Thyroid gland (tissue), 4 donors: ENCODE measurements at places on chromosomes 2 and 18. TPM values are rescaled to one million over a fixed set of nuclear protein-coding genes. Genes with fewer than 3 reads are reported as not detected.

LINC00305 gene
- total RNA-seq: not detected

ZAP70 gene
- 7.6 TPM for total RNA-seq

DNA sequence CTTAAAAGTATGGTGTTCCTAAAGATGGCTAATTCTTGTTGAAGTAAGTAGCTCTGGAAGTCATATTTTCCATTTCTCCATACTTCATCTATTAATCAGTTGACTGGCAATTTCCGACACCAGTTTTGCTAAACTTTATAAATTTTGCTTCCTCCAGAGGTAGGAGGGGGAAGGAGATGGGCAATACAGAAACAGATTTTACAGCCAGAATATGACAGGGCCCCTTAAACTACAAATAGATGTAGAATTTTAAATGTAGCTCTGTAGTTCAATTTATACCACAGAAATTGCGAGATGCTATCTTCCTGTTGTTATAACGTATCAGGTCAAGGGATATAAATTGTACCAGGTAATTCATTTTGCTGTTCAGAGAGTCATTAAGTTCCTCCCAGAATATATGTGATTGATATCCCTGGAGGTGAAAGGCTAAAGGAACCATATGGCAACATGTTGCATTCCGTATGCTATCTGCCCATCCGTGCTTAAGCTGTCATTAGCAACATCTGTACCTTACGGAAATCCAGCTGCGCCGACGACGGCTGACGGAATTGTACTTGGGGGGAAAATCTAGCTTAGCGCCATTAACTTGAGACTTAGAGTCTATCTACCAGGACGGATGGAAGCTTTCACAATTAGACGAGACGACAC is 8.4 kb upstream of the NR4A2 start:
- DNase-seq: no peak

DNA sequence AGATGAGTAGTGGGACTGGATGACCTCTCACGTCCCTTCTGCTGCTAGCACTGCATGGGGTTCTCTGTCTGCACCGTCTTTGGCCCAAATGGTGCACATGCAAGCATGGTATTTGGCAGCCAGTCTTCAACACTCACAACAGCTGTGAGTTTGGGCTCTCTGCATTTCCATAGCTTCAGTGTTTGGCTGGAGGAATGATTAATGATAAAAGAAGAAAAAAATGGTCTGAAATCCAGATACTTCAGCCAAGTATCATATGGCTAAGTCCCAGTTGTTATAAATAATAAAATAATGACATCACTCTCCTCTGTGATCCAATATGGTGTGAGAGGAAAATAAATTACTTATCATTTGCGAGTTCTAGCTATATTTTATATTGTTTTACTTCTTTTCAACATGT is 173.3 kb downstream of the DCDC2C start:
- no peak for DNase-seq

GRCh38 chr2:153488072-153488471 is 9.5 kb upstream of the RPRM start:
- no peak for DNase-seq

DNA sequence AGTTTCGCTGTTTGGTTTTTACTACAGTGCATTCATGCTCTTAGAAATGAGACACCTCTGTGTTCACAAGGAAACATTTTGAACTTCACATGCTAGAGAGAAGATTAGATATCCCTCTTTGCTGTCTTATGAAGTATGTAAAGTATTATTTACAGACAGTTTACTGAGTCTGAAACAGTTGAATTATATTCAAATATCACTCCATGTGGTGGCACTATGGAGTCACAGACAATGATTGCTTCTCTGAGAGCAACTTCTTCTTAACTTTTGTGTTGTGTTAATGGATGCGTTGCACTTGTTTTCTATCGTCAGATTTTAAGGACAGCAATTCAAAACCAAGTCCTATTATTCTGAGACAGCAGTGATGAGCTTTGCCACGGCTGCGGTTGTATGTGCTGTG is 823.6 kb downstream of the GALR1 start:
- DNase-seq: no peak

CRYBA2 gene
- total RNA-seq: not detected

TTR gene
- not detected for total RNA-seq

- DNase-seq: no peak
Observed at GRCh38 chr2:179250848-179251504, 13.7 kb downstream of the SESTD1 start.

- no peak for DNase-seq
Observed at GRCh38 chr2:181991171-181991885, 5.7 kb downstream of the PPP1R1C start.

GRCh38 chr18:50152900-50153299 is 42.0 kb downstream of the MYO5B start:
- DNase-seq: no peak

- no peak for DNase-seq
Observed at GRCh38 chr2:105403783-105404698, 5.2 kb upstream of the FHL2 start.

DNA sequence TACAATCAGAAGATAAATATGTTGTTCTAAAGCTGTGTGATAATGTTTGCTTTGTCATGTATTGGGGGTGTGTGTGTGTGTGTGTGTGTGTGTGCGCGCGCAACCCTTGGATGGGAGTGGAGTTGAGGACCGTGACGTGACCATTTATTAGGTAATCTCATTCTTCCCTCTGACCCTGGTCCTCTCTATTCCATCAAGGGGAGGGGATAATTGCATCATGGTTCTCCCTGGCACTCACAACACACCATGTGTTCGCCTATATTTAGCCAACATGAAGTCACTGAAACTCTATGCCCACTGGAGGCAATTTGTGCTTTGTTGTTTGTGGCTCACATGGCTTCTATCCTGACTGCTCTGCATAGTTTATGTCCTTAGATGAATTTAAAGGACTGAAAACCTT is 79.8 kb upstream of the LRPPRC start:
- no peak for DNase-seq

HOXD1 gene
- 0.40 TPM for total RNA-seq

DNA sequence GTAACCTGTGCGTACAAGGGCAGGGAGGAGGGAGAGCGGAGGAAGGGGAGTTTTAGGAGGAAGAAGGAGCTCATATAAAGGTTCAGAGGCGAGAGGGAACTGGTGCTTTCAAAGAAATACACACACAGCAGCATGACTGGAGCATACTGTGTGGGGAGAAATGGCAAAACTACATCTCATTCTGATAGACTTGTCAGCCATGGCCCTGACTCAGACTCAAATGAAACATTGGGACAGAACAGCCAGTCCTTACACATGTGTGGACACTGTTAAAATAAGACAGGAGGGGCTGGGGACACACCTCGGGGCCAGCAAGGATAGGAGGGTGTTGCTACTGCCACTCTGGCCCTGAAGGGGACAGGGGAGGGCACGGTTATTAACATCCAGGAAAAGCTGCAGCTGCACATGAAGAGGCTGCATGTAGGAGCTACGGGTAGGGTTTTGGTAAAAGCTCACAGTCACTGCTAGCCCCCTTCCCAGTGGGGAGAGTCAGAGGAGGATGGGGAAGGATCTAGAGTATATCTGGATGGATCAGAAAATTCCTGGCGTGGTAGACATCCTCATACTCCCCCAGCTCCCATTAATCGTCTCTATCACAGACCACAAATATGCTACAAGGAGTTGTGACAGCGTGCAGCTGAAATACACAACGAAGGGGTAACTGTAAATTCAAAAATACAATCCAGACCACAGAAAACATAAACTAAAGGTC is 110.5 kb downstream of the GATA6 start:
- DNase-seq: no peak

- no peak for DNase-seq
Observed at GRCh38 chr2:201913201-201913600, 106.9 kb downstream of the CDK15 start.

GRCh38 chr18:13313006-13313686 is 94.6 kb downstream of the LDLRAD4 start:
- DNase-seq: no peak

DNA sequence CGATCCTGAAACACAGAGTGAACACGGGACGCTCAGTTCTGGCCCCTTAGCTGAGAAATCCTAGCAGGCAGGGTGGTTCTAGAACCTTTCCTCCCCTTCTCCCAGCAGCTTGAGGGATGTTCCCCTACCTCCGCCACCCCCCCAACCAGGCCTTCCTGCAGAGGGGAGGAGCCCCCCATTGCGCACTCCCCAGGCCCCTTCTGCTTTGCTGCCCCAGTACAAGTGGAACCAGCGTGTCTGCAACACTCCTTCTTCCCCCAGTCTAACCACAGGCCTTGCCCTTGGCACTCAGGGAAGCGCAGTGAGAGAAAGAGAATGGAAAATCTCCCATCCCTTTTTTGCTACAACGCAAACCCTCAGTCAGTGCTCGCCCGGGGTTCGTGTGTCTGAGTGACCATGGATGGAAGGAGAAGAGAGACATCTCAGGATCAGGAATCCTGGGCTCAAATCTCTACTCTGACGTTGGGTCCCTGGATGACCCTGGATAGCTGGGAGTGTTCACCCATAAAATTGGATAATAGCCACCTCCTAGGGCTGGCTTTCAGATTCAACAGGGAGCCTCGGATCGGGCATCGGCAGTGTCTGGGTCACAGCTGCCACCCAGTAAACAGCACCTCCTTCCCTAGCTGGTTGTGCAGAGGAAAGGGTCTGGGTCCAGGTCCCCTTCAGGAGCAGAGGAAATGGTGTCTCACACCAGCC is 3.7 kb downstream of the NPPC start:
- DNase-seq: no peak

DNA sequence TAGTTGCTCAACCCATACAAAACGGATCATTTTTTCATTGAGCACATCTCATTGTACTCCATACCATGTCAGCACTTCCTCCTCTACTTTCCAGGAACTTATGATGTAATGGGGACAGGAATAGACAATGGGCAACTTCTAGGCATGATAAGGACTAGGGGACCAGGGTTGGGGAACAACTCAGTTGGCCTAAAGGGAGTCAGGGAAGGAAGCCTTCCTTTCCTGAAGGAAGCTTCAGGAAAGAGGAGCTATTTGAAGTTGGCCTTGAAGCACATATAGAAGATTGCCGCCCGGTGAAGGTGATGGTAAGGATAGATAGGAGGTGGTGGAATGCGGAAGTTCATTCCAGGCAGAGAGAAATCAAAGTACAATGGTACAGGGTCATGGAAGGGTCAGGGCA is 283.9 kb downstream of the SLC8A1 start:
- DNase-seq: no peak

DNA sequence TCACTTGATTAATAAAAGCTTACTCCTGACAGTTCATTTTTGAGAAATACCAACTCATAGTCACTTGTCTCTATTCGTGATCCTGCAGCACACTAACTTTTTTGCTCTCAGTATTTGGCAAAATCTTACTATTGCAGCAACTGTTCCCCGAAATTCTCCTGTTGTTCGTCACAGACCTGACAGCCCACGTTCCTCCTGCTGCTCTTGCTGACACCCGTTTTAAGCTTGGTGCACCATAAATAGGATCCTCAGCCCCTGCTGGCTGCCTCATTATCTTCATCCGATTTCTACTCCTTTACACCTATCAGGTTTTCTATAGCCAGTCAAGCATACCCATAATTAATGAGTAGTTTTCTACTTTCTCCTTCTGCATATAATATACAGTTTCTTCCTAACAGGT is 368.8 kb downstream of the PLCL1 start:
- no peak for DNase-seq

DNA sequence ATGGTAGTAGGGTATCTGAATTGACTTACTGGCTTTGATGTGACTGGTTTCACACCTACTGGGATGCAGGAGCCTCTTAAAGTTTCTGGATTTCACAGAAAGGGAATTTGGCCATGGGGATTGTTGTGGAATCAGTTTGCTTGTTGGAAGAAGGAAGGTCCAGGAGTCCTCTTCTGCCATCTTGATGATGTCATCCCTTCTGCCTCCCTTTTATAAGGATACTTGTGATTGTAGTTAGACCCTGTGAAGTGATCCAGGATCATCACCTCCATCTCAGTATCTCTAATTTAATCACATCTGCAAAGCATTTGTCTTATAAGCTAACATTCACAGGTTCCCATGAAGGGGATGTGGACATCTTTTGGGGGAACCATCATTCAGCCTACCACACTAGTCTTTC is 79.5 kb downstream of the CCDC138 start:
- no peak for DNase-seq

PAX3 gene
- not detected for total RNA-seq

FTCDNL1 gene
- 17.1 TPM for total RNA-seq

- DNase-seq: no peak
Observed at GRCh38 chr2:14256890-14257289, 375.6 kb upstream of the LRATD1 start.

CBLN2 gene
- total RNA-seq: not detected

RAD51AP2 gene
- total RNA-seq: not detected

- DNase-seq: no peak
Observed at GRCh38 chr2:239894276-239894675, 130.9 kb downstream of the NDUFA10 start.

SAG gene
- not detected for total RNA-seq

- no peak for DNase-seq
Observed at GRCh38 chr18:33022370-33022769, 249.5 kb upstream of the KLHL14 start.

- DNase-seq: no peak
Observed at GRCh38 chr2:36819095-36819711, 122.7 kb downstream of the VIT start.

DNA sequence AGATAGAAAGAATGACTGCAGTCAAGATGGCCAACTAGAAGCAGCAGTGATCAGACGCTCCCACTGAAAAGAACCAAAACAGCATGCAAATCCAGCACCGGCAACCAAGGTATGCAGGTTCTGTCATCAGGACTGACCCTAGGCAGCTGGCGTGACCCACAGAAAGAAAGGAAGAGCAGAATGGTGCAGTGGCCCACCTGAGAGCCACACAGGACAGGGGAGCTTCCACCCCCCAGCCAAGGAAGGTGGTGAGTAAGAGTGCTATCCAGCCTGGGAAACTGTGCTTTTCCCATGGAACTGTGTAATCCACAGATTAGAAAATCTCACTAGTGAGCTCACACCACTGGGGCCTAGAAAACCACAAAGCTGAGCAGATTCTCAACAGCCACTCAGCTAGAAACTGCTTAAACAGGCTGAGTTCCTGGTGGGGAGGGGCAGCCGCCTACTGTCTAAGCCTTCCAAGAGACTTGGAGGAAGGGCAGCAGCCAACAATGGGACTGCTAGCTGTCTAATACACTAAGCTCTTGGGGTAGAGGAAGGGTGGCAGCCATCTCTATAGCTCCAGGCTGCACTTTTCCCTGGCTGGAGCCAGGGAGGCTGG is 127.9 kb downstream of the EVA1A start:
- DNase-seq: peak; percentile 63
